ENCODE measurements at places on chromosomes 4 and X. TPM values are rescaled to one million over a fixed set of nuclear protein-coding genes. Genes with fewer than 3 reads are reported as not detected.

DNA sequence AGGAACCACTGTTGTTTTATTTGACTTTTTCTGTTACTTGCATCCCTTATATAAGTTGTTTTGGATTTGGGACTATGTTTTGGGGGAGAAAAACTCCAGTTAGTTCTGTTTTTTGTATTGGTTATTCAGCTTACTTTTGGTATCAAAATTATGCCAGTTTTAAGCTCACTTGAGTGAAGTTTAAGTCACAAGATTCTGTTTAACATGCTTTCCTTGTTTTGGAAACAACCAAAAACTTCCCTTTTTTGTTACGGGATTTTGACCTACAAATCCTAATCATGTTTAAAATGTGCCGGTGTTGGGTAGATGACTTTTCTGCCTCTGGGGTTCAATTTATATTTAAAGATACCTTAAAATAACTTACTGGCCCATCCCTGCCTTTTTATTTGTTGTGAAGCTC lies 36.0 kb downstream of the CCNI start:
- peaks cover 10% of the 10 kb centered on the region for H3K36me3 ChIP-seq
- H3K4me3 ChIP-seq: no peak overlapping the region
- DNase-seq: no peak
- peaks cover 8% of the 10 kb centered on the region for H3K4me1 ChIP-seq
- no peaks in the 10 kb centered on the region for H3K27me3 ChIP-seq

DNA sequence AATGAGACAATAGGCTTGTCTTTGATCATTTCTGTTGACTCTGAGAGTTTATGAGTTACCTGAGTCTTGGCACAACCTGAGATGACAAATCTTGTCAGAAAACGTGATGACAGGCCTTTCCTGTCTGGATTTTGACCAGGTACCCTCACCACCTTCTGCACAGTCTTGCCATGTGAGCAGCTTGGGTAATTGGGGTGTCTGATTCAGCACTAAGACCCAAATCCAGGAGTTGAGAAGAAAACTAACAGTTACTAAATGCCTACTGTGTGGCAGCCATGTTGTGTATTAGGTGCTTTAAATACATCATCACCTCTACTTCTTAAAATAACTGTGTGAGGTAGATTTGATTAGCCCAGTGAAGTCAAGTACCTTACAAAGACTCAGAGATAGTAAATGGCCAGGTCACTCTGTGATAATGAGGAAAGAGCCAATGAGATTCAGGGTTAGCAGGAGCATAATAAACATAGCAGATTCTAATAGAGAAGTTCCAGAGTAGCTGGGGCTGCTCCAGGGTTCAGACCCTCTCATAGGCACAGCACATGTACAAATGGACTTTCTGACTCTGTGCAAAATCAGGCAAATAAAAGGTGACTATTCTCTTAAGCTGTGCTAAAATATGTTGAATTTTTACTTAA lies 2.8 kb downstream of the EREG start:
- H3K27me3 ChIP-seq: peaks cover 27% of the 10 kb centered on the region
- no peak overlapping the region for H3K4me3 ChIP-seq
- peaks cover 11% of the 10 kb centered on the region for H3K4me1 ChIP-seq
- no peak overlapping the region for H3K27ac ChIP-seq
- no peaks in the 10 kb centered on the region for H3K36me3 ChIP-seq

Gene ZDHHC15
- total RNA-seq: 1.4 TPM

- H3K4me1 ChIP-seq: no peaks in the 10 kb centered on the region
- H3K36me3 ChIP-seq: no peaks in the 10 kb centered on the region
- no peaks in the 10 kb centered on the region for H3K27me3 ChIP-seq
Measured at GRCh38 chr4:26576231-26576739, 7.6 kb upstream of the TBC1D19 start.

DNA sequence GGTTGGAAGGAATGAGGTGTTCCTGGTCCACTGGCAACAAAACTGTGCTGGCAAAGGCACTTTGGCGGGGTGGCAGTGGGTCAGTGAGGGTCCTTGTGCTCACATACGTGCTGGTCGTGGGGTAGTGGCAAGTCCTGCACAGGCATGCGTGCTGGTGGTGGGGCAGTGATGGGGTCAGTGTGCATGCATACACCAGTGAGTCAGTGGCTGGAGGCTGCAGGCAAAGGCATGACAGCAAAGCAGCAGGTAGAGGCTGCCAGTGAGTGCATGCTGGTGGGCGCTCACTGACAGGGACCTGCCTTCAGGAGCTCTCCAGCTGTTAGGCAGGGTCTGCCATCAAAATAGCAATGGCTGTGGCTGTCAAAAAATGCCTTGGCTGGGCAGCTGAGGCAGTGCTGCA lies 42.1 kb downstream of the TMPRSS11E start:
- H3K4me3 ChIP-seq: no peak overlapping the region
- H3K36me3 ChIP-seq: no peaks in the 10 kb centered on the region
- no peak for DNase-seq
- no peaks in the 10 kb centered on the region for H3K27me3 ChIP-seq
- no peaks in the 10 kb centered on the region for H3K4me1 ChIP-seq

Gene OPN1MW3
- not detected for total RNA-seq

DNA sequence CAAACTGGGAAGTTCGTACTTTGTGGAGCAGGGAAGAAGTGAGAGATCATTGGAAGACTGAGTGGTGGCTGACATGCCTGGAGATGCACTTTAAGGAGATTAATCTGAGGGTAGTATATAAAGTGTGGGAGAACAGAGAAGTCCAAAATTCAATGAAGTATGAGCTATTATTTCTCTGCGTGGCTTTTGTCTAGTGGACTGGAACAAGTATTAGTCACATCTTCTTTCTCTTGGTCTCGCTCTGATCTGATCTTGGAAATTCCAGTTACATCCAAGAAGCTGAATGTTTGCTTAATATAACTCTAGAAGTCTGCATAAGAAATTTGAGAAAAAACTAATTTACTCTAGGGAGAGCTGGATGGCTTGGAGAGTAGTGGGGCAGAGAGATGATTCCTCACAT lies 64.8 kb upstream of the NR0B1 start:
- H3K4me3 ChIP-seq: no peak overlapping the region
- H3K36me3 ChIP-seq: no peaks in the 10 kb centered on the region
- no peaks in the 10 kb centered on the region for H3K4me1 ChIP-seq
- H3K27me3 ChIP-seq: no peaks in the 10 kb centered on the region

Gene HSFX2
- total RNA-seq: not detected

DNA sequence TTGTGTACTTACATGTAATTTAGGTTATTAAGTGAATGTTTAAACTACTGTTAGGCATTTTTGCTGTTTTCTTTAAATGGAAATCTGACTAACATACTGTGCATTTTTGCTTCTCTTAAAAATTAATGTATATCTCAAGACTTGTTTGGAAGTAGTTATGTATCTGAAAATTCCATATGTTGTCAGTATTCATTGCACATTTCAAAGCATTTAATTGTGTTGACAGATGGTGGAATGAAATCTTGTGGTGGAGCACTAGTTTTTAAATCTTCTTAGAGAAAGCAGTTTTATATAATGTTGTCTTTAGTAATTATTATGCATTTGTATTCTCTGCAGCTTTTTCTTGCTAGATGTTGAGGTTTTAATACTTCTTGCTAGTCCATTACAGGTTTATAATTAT lies 71.5 kb upstream of the MSANTD1 start:
- peaks cover 85% of the 10 kb centered on the region for H3K36me3 ChIP-seq
- no peaks in the 10 kb centered on the region for H3K4me1 ChIP-seq
- no peak overlapping the region for H3K4me3 ChIP-seq
- no peak for DNase-seq
- no peak overlapping the region for H3K27ac ChIP-seq
- no peaks in the 10 kb centered on the region for H3K27me3 ChIP-seq

Gene GJB1
- total RNA-seq: 5.4 TPM

Gene PPEF2
- not detected for total RNA-seq

Gene IL15
- total RNA-seq: 6.6 TPM

Gene CYBB
- total RNA-seq: 225 TPM

Gene INTS6L
- 7.4 TPM for total RNA-seq

Gene SAGE1
- total RNA-seq: not detected

- no peak overlapping the region for H3K27ac ChIP-seq
- H3K36me3 ChIP-seq: no peaks in the 10 kb centered on the region
- DNase-seq: no peak
- H3K4me3 ChIP-seq: no peak overlapping the region
- H3K27me3 ChIP-seq: no peaks in the 10 kb centered on the region
Measured at GRCh38 chrX:130296743-130297142, 28.0 kb upstream of the ZNF280C start.

GRCh38 chr4:84944947-84945346 lies 21.5 kb downstream of the WDFY3 start:
- no peak for DNase-seq
- H3K27me3 ChIP-seq: no peaks in the 10 kb centered on the region
- H3K27ac ChIP-seq: no peak overlapping the region
- H3K4me3 ChIP-seq: no peak overlapping the region
- peaks cover 24% of the 10 kb centered on the region for H3K4me1 ChIP-seq
- no peaks in the 10 kb centered on the region for H3K36me3 ChIP-seq

- no peaks in the 10 kb centered on the region for H3K4me1 ChIP-seq
- no peak overlapping the region for H3K4me3 ChIP-seq
- no peak overlapping the region for H3K27ac ChIP-seq
- no peaks in the 10 kb centered on the region for H3K27me3 ChIP-seq
Measured at GRCh38 chrX:113980953-113981352, 602.9 kb upstream of the HTR2C start.

Gene NUDT10
- total RNA-seq: not detected

DNA sequence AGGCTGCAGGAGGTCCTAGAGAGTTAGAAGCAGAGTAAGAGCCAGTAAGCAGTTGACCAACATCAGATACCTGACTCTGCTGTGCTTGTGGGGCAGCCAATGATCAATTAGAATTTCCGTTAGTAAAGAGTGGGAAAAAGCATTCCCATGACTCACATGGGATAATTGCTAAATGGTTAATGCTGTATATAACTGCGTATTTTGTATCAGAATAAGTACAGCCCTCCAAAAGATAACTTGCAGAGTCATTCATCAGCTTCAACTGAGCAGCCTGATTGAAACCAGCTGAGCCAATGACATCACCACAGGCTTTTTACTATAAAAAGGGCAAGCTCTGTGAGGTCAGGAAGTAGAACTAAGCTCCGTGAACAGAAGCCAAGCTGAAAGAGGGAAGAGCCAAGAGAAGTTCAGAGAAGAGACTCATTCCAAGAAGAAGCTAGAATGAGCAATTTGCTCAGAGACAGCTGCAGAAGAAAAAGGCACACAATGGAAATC lies 67.9 kb downstream of the PPP3CA start:
- no peaks in the 10 kb centered on the region for H3K36me3 ChIP-seq
- H3K27me3 ChIP-seq: no peaks in the 10 kb centered on the region
- DNase-seq: no peak
- H3K27ac ChIP-seq: no peak overlapping the region
- H3K4me3 ChIP-seq: no peak overlapping the region

Gene CENPVL1
- total RNA-seq: not detected

GRCh38 chr4:115113506-115114106 lies at the start of gene NDST4:
Gene NDST4, minus strand, starts transcription at chr4:115113620. Its CDS starts 36,584 bp downstream, at chr4:115077036.
- H3K4me3 ChIP-seq: no peak within 1 kb of the TSS
- H3K27me3 ChIP-seq: no peaks in the 10 kb centered on the region
- no peaks in the 10 kb centered on the region for H3K4me1 ChIP-seq
- H3K36me3 ChIP-seq: no peaks in the 10 kb centered on the region

GRCh38 chrX:817759-818300 lies 187.2 kb downstream of the SHOX start:
- H3K4me3 ChIP-seq: no peak overlapping the region
- H3K36me3 ChIP-seq: no peaks in the 10 kb centered on the region
- H3K27me3 ChIP-seq: no peaks in the 10 kb centered on the region
- H3K27ac ChIP-seq: no peak overlapping the region
- no peak for DNase-seq

- H3K27ac ChIP-seq: no peak overlapping the region
- peaks cover 14% of the 10 kb centered on the region for H3K36me3 ChIP-seq
- H3K4me3 ChIP-seq: no peak overlapping the region
- H3K27me3 ChIP-seq: no peaks in the 10 kb centered on the region
Measured at GRCh38 chr4:25753239-25753638, 97.6 kb downstream of the SLC34A2 start.

- no peaks in the 10 kb centered on the region for H3K36me3 ChIP-seq
- no peak for DNase-seq
- H3K27ac ChIP-seq: no peak overlapping the region
Measured at GRCh38 chrX:150165776-150166610, 197.1 kb upstream of the MAMLD1 start.

Gene TBC1D8B
- total RNA-seq: 8.4 TPM

Gene ANXA10
- not detected for total RNA-seq

Gene SYTL5
- total RNA-seq: 0.46 TPM

Gene MSN
- 462 TPM for total RNA-seq

Gene CXCL5
- 7.2 TPM for total RNA-seq

DNA sequence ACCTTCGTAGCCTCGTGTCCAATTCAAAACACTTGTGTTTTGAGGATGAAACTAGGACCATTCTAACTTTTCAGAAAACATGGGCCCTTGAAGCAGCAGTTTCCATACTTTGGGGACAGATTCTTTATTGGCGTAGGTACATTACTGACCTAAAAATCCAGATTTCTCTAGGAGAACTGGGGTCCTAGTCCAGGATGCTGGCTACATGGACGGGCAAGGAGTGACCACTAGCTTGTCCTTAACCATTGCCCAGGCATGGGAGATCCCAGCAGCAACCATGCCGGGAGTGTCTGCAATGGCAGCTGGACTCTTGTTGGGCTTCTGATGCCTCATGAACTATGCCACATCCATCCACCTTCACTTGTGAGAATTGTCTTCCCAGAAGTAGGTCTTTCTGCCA lies 62.2 kb upstream of the WDR1 start:
- no peak overlapping the region for H3K4me3 ChIP-seq
- no peak for DNase-seq
- no peaks in the 10 kb centered on the region for H3K36me3 ChIP-seq
- peaks cover 9% of the 10 kb centered on the region for H3K4me1 ChIP-seq
- H3K27me3 ChIP-seq: no peaks in the 10 kb centered on the region
- no peak overlapping the region for H3K27ac ChIP-seq

GRCh38 chrX:49838374-49838773 lies 9.3 kb downstream of the PAGE4 start:
- no peaks in the 10 kb centered on the region for H3K4me1 ChIP-seq
- H3K4me3 ChIP-seq: no peak overlapping the region
- no peaks in the 10 kb centered on the region for H3K36me3 ChIP-seq
- no peak overlapping the region for H3K27ac ChIP-seq

GRCh38 chrX:40104630-40104984 lies 6.8 kb upstream of the BCOR start:
- no peaks in the 10 kb centered on the region for H3K36me3 ChIP-seq

- H3K36me3 ChIP-seq: no peaks in the 10 kb centered on the region
- DNase-seq: no peak
- no peaks in the 10 kb centered on the region for H3K27me3 ChIP-seq
- H3K27ac ChIP-seq: no peak overlapping the region
Measured at GRCh38 chr4:168483811-168484210, 3.5 kb upstream of the DDX60L start.

Gene PLAC8
- total RNA-seq: 81.7 TPM

Gene PHEX
- 0.93 TPM for total RNA-seq

Gene ARFIP1
- total RNA-seq: 29.3 TPM

Gene ITM2A
- 44.4 TPM for total RNA-seq

DNA sequence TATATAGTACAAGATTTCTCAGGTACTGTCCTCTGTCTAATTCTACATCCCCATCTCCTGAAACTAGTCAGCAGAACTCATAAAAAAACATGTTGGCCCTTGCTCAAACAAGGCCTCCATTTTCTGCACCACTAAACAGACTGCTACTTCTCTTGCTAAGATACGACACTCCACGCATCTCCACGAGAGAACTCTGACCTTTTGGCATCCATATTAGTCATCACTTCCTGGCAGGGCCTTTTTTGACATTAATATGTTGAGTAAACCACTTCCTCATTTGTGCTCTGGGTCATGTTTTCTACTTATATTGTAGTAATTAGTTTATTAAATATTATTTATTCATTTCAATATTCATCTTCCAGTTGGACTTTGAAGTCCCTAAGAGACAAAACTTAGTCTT lies 65.6 kb downstream of the DCAF8L1 start:
- DNase-seq: no peak
- H3K36me3 ChIP-seq: no peaks in the 10 kb centered on the region
- H3K27ac ChIP-seq: no peak overlapping the region
- H3K4me3 ChIP-seq: no peak overlapping the region
- H3K4me1 ChIP-seq: no peaks in the 10 kb centered on the region
- no peaks in the 10 kb centered on the region for H3K27me3 ChIP-seq
